Activated effector memory CD4-positive, alpha-beta T cell treated with anti-CD3 and anti-CD28 coated beads, Interleukin-2, amount 50 U/mL, for 16 hours (primary cell): ENCODE measurements at places on chromosomes 1 and 21.
A peak's percentile ranks its signal among the peaks of the same experiment; 100 is the strongest.

DNA sequence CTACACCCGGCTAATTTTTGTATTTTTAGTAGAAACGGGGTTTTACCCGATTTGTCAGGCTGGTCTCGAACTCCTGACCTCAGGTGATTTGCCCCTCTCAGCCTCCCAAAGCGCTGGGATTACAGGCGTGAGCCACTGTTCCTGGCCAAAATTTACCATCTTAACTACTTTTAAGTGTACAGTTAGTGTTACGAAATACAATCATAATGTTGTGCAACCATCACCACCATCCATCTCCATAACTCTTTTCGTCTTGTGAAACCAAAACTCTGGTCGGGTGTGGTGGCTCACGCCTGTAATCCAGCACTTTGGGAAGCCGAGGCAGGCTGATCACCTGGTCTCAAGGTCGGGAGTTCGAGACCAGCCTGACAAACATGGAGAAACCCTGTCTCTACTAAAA, 14.1 kb upstream of the ZBTB40 start:
- DNase-seq: no peak

DNA sequence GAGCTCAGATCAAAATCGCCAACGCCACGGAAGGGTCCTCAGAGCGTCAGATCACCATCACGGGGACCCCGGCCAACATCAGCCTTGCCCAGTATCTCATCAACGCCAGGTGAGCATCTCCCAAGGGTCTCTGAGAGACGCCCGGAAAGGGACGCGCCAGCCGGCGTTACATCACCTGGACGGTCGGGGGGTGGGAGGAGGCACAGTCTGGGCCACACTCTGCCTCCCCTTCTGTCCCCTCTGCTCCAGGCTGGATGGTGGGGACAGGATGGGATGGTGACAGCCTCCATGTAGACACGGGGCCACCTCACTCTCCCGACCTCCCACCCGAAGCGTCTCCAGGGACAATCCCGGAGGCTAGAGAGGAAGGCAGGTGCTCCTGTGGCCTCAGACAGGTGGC, 41.5 kb upstream of the COL6A1 start:
- no peak for DNase-seq

GRCh38 chr1:184187097-184187496, 135.6 kb downstream of the TSEN15 start:
- no peak for DNase-seq

- DNase-seq: no peak
Measured at GRCh38 chr1:22112554-22112953, 30.3 kb downstream of the WNT4 start.

GRCh38 chr21:41426676-41427404, 801 bp downstream of the MX1 start:
- peak; percentile 63 for DNase-seq

GRCh38 chr1:84689514-84690396, 506 bp downstream of the SSX2IP start:
- no peak for DNase-seq

- DNase-seq: peak; percentile 48
Measured at GRCh38 chr1:228050571-228051231, 31.8 kb upstream of the ARF1 start.

DNA sequence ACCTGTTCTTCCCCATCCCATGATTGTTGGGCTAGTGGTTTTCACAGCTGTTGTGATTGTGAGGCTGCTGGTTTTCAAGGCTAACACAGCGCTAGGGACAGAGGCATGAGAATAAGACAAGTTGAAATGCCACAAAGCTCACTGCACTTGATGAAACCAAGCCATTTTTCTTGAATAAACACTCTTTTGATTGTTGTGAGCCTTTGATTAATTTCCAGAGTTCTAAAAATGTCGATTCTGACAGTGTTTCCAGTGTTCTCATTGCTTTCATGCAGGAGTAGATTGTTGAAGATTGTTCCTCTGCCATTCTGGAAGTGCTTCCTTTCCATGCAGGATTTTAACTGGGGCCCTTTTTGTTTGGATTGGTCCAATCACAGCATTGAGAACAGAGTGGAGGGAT, 134.9 kb upstream of the GRIK3 start:
- no peak for DNase-seq

DNA sequence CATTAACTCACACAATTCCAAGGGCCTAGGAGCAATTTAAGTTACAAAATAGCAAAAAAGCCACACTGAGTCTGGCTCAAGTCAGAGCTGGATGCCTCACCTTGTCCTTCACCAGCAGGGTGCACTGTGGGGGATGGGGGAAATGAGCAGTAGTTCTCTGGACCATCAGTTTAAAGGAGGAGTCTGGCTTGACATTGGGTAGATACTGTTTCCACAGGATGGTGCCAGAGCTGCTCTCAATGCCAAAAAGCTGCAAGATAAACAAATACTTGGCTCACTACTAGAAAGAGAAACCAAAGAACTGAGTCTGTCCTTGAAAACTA, 18.8 kb downstream of the EMC1 start:
- no peak for DNase-seq

DNA sequence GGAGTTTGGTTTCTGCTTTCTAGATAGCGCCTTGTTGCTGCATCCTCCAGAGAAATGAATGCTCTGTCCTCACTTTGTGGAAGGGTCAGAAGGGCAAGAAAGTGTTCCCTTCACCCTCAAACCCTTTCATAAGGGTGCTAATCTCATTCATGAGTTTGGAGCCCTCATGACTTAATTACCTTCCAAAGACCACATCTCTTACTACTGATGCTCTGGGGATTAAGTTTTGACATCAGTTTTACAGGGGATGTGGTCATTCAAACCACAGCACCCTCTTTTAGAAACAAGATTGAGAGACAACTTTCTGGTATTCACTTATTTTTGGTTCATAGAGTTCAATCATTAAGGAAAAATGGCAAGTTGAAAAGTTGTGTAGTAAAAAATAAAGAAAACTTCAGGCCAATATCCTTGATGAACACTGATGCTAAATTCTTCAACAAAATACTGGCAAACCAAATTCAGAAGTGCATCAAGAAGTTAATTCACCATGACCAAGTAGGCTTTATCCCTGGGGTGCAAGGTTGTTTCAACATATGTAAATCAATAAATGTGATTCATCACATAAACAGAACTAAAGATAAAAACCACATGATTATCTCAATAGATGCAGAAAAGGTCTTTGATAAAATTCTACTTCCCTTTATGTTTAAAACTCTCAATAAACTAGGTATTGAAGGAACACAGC, 442.1 kb downstream of the PTBP2 start:
- no peak for DNase-seq

- no peak for DNase-seq
Measured at GRCh38 chr1:89276690-89277089, 4.0 kb upstream of the GBP5 start.

GRCh38 chr1:64043288-64043687, 160.1 kb upstream of the UBE2U start:
- no peak for DNase-seq

DNA sequence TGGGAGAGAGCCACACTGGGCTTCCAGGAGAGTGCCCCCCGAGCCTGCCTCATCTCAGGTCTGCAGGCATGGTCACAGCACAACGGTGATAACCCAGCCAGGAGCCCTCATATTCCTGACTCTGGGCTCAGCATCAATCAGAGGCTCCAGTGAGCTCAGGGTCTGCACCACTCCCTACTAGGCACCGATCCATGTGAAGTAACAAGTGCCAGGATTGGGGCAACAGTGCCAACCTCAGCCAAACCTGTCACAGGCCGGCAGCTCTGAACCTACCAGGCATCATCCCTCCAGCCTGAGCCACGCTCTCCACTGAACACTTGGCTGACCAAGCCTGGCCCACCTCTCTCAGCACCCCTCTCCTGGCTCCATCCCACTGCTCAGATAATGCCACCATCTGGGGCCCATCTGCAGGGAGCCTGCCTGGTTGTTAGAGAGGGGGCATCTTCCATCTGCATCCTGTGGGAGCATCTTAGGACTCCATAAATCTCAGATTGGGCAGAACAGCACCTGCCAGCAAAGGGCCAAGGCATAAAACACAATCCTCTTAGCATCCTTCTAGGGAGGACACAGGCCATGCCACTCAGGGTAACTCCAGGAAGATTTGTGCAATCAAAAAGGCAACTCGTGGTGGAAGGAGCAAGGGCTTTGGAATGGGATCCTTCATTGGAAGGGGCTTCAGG, 213.7 kb upstream of the CSF3R start:
- no peak for DNase-seq

GRCh38 chr21:27464648-27465047, 497.8 kb upstream of the ADAMTS5 start:
- no peak for DNase-seq

DNA sequence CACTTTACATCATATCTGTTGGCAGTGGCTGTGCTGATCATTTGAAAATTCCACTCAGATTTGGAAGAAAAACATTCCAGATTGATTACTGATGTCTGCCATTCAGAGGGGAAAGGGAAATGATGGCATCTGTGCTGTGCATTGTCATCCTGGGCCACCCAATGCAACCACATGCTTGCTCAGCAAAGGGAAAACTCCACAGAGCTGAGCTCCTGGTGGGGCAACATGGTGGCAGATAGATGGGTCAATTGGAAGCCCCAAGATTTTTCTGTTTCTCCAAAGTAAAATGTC, 11.8 kb downstream of the OXCT2 start:
- DNase-seq: no peak

DNA sequence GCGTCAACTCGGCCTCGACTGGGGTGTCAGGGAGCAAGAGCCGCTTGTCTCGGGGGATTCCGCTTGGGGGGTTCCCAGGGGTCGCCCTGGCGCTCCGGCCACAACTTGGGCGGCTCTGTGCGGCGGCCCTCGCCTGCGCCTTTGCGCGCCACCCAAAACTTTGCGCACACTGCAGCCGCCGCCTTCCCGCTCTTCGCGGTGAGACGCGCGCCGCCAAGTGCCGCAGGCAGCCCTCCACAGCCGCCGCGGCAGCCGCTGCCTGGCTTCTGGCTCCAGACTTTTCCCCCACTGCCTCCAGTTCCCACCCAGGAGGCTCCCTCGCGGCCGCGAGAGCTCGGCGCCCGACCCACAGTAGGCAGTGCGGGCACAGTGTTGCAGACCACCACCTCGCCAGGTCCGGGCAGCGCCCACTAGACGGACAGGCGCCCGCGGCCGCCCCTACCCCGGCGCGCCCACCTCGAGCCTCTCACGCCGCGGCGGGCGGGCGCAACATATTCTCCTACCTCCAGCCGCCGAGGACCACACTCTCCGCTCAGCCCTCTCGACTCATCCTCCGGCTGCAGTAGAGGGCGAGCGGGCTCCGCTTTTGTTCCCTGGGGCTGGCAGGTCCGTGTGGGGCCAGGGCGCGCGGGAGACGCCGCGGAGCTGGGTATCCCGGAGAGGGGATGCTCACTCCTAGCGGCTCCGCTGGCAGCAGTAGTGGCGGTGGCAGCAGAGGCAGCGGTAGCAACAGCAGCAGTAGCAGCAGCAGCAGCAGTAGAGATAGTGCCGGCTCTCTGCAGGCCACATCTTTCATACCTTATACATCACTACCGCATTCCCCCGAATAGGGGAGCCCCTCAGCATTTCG, 296.6 kb downstream of the OMA1 start:
- DNase-seq: no peak

- DNase-seq: peak; percentile 72
Measured at GRCh38 chr1:28507247-28507645, 1.4 kb downstream of the RCC1 start.

DNA sequence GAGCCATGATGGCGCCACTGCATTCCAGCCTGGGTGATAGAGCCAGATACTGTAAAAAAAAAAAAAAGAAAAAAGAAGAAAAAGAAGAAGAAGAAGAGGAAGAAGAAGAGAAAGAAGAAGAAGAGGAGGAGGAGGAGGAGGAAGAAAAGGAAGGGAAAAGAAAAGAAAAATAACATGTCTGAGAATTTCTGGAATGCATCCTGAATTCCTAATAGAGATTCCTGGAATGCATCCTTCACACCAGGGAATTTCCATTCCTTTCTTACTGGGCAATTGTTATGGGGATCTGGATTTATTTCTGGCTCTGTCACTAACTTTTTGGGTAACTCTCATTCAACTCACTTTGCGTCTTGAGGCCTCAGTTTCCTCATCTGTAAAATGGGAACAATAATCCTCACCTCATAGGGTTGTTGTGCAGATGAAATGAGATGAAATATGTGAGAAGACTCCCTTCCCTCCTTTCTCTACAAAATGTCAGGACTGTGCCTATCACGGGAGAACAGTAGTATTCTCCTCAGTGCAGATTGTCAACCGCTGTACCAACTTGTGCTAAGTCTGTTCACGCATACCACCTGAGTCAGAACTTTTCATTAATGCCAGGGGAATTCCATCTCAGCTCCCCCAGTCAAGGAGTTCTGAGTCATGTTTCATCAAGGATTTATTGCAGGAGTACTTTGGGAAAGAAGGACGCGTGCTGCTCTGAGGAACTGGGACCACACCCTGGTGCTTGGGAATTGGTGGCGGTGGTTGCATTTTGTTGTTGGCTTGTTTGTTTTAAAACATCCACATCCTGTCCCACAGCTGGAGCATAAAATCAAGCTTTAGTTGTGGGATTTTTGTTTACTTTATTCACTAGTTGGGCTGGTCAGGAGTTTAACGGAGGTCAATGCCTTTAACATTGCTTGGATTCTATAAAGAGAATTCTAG, 42.4 kb upstream of the ROR1 start:
- DNase-seq: no peak

- DNase-seq: no peak
Measured at GRCh38 chr1:56645677-56646305, 677 bp downstream of the PRKAA2 start.

GRCh38 chr1:53657891-53658396, 81.0 kb downstream of the GLIS1 start:
- no peak for DNase-seq

- no peak for DNase-seq
Measured at GRCh38 chr1:26015358-26015757, 6.2 kb upstream of the EXTL1 start.

GRCh38 chr1:185463011-185463410, 146.0 kb upstream of the IVNS1ABP start:
- DNase-seq: no peak

- DNase-seq: no peak
Measured at GRCh38 chr1:203239081-203239480, 9.6 kb upstream of the CHIT1 start.

GRCh38 chr1:234969011-234969441, 159.6 kb downstream of the TOMM20 start:
- DNase-seq: no peak

DNA sequence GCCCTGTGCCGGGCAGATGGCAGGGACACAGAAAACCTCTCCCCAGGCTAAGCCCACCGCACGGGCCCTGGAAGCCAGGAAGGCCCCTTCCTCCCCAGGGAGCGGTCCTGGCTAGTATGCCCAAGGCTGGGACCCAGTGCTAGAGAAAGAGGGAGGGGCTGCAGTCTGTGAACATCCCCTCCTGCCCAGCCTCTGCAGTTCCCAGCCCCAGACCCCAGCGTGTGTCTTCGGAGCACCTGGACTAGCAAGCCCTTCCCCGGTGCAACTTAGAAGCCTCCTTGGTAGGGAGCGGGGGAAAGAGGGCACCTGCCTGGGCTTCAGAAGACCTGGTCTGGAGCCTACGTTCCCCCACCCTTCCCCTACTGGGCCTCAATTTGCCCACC, 2.1 kb downstream of the PLEKHG5 start:
- no peak for DNase-seq

GRCh38 chr1:166629946-166630345, 209.3 kb upstream of the POGK start:
- DNase-seq: no peak

DNA sequence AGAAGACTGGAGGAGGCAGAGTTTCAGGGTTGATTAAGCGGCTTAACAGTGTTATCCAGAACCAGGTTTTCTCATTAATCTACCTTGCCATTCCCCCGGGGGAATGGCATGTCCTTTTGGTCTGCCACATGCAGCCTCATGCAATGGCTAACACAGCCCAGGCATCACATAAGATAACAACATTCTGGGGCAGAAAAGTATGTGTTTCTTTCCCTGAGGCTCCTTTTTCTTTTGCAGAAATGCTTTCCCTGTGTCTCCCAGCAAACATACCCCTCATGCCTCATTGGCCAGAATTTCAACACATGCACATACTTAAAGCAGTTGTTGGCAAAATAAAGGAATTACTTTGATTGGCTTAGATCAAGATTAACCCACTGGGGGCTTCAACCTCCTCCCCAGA, 98.6 kb downstream of the OMA1 start:
- DNase-seq: no peak
